ENCODE measurements at places on chromosomes 6 and 20.

GRCh38 chr6:157209865-157210530 is 113.3 kb downstream of the TMEM242 start:
- DNase-seq: no peak

DNA sequence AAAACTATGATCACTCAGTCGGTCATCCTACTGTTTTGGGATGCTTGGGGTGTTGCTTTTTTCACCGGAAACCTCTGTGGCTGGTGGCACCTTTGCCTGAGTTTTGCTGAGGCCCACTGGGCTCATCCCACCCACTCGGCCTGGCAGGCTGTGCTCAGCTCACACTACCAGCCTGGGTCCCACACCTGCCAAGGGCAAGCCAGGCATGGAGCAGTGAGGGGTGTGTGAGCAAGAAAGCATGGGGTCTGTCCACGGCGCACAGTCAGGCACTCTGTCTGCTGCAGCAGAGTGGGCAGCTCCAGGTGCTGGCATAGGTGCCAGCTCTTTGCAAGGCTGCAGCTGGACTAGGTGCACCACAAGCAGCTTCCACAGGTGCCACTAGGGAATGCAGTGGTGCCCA is 91.7 kb downstream of the TBXT start:
- DNase-seq: no peak

DNA sequence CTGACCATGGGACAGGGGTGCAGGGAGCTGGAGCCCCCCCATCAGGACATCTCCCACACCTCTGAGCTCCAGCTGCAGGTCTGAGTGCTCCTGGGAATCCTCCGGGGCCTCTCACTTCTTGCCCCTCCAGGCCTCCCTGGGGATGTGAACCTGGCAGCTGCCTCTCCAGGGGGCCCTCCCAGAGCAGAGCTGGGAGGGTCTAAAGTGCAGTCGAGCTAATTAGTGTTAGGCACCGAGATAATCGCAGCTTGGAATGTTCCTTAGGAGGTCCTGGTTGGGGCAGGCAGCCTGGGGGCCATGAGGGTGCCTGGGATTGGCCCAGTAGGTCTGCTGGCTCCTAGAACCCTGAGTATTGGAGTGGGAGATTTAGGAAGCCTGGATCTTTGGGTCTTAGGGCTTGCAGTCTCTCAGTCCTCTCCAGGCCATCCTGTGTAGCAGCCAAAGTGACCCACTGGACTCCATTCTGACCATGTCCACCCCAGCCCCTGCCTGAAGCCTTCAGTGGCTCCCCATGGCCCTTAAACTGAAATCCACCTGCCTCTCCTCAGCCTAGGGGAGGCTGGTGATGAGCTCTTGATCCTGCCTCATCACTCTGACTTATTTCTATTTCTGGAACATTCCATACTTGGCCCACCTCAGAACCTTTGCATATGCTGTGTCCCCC is 26.0 kb downstream of the CEBPB start:
- peak; percentile 51 for DNase-seq

DNA sequence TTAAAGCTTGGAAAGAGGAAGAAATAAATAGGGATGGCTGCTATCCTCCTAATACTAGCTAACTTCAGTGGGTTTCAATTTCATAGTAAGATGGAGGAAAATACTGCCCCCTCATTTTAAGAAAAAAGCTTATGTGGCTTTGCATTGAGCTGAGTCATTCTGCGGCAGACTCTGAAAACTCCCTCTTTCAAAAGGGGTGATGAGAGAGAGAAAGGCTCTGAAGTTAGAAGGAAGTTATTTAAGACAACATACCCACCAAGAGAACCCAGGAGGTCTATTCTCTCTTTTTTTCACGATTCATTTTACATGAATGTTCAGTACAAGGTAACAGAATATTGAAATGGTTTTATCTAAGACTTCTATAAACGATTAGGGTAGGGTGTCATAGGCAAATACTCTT is 4.5 kb downstream of the PRDM13 start:
- no peak for DNase-seq

GRCh38 chr20:58839474-58839874 is 11.2 kb downstream of the GNAS-AS1 start:
- DNase-seq: no peak

DNA sequence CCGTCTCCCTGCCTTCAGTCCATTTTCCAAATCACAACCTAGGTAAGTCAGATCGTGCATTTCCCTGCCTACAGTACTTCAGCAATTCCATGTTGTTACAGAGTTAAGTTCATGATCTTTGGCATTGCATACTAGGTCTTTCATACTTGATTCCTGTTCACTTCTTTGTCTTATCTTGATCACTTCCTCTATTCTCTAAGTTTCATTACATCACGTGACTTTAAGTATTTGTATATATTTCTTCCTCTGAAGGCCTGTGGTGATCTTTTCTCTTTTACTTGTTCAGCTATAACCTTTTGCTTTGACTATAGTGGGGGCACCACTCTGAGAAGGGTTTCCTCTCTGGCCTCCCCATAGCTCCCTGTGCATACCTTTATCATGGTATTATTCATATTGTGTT is 100.2 kb downstream of the TRMT11 start:
- DNase-seq: no peak

GRCh38 chr6:76381612-76382011 is 309.1 kb upstream of the IMPG1 start:
- DNase-seq: no peak

GRCh38 chr6:106875782-106876321 is 98.7 kb downstream of the CD24 start:
- DNase-seq: no peak

- no peak for DNase-seq
These were observed 16.7 kb upstream of the ZFAND3 start for GRCh38 chr6:37802810-37803209.

GRCh38 chr6:48280035-48280620 is 169.1 kb upstream of the PTCHD4 start:
- DNase-seq: peak; percentile 33

GRCh38 chr20:10540636-10541493 is 105.8 kb downstream of the SLX4IP start:
- DNase-seq: no peak

DNA sequence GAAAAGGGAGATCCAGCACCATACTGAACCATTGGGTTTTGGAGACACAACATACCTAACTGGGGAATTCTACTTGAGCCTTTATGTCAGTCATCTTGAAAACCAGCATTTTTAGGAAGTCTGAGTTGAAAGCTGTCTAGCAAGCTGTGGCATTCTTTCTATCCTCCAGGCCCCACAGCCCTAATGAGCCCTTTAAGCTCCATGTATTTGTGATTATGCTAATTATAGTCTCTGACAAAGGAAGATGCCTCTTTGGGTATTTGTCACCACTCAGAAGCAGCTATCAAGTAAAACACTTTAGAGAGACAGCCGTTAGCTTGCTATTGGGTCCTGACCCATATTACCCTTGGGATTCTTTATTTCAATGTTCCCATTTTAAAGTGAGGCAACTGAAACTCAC is 159.5 kb upstream of the MANEA start:
- DNase-seq: no peak

GRCh38 chr6:131349199-131349598 is 213.9 kb downstream of the AKAP7 start:
- DNase-seq: no peak

GRCh38 chr20:32607727-32608663 is 22.9 kb upstream of the NOL4L start:
- DNase-seq: no peak

DNA sequence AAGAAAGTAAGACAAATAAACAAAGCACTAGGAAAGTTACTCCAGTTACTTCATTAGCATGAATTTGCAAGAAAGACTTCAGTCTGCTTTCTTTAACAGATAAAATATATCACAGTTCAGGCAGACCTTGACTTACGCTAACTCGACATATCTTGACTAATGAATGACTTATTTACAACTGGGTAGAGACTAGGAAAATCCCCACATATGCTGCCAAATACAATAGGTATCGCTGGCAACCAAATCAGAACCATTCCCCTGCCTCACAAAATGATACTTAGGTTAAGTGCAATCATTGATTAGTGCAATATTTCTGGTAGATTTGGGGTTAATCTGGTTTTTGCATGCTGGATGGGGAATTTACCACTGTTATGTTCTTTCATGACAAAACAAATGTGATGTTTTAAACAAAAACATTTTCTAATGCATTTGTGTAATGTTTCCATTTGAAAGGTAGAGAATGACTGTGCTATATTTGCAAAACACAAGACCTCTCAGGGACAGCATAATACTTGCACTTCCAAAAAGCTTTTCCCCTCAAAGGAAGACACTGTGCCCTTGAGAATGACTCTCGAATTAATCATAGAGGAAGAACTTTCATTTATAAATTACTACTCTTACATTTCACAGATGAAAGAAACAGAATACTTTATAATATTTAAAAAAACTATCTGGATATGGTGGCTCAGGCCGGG is 101.6 kb downstream of the PRKN start:
- no peak for DNase-seq

DNA sequence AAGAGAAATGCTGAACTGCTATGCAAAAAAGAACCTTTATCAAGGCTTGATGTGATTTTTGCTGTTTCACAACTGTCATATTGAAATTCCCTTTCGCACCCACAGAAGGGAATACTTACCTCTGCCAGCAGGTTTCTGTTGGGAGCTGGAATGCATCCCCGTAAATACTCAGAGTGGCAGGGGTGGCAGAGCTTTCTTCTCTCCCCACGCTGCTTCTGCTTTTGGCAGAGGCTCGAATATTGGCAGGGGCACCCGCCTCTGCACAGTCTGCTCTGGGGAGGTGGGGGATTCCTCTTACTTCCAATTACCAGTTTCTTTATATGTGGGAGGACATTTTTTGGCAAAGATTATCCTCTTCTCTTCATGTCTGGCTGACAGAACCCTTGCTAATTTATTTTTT is 28.4 kb downstream of the TMEM200A start:
- no peak for DNase-seq

- peak; percentile 84 for DNase-seq
These were observed 112.1 kb downstream of the DLL1 start for GRCh38 chr6:170178561-170179477.

GRCh38 chr6:160520043-160520904 is 143.8 kb downstream of the LPA start:
- DNase-seq: no peak

GRCh38 chr6:71049198-71049770 is 92.4 kb upstream of the B3GAT2 start:
- DNase-seq: no peak

GRCh38 chr20:33810885-33811775 is at the start of gene CHMP4B:
Gene CHMP4B, plus strand, starts transcription at chr20:33811348. Its CDS starts 121 bp downstream, at chr20:33811469.
- DNase-seq: peak; percentile 95

- DNase-seq: no peak
These were observed 802.9 kb downstream of the MAFB start for GRCh38 chr20:39885975-39886649.
